ENCODE measurements at places on chromosomes 11 and 22.

- no peak for DNase-seq
These were observed 172.0 kb upstream of the MTMR2 start for GRCh38 chr11:96095884-96096303.

GRCh38 chr11:107592231-107592590 is 1.3 kb downstream of the ELMOD1 start:
- DNase-seq = no peak

DNA sequence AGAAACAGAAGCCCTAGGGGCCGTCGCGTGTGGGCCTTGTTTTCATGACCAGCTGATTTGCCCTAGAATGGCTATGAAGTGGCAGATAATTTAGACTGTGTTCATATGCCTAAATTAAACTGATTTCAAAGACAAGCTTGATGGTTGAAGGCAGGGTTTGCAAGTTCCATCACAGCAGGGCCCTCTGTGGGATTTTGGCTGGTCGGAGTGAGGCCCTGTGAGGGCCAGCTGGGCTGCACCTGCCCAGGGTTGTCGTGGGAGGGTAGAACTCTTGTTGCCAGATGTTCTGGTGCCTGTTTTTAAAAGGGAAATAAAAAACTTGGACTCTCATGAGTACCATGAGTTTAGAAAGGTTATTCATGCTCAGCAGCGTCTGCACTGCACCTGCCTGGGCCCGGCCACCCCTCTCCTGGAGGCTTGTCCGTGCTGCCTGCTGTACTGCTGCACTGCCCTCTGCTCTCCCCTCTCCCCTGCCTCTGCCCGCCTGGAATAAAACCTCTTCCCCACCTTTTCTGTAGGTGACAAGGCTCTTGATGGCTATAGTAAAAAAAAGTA is 44.1 kb downstream of the AP2A2 start:
- no peak for DNase-seq

DNA sequence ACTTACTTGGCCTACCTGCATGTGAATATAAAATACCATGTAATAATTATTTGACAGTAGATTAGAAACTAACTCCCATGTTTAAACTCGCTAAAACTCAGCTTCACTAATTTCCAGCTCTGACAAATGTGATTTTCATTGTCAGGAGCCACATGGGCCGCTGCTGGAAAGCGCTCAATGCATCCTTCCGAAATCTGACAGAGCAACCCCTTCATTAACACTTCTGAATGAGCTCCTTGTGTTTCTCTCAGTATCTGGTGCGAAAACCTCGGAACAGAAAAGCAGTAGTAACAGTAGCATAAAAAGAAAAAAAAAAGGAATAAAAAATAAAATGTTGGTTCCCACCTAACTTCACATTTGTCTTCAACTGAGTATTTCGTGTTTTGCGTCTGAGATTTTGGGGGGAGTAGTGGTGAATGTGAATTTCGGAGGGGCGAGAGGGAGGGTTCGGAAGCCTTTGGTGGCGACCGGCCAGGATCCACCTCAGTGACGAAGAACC is 710 bp downstream of the MTCH2 start:
- DNase-seq = no peak

GRCh38 chr11:86876716-86877234 is 76.4 kb downstream of the PRSS23 start:
- no peak for DNase-seq
